ENCODE measurements at places on chromosomes 5 and 9.

DNA sequence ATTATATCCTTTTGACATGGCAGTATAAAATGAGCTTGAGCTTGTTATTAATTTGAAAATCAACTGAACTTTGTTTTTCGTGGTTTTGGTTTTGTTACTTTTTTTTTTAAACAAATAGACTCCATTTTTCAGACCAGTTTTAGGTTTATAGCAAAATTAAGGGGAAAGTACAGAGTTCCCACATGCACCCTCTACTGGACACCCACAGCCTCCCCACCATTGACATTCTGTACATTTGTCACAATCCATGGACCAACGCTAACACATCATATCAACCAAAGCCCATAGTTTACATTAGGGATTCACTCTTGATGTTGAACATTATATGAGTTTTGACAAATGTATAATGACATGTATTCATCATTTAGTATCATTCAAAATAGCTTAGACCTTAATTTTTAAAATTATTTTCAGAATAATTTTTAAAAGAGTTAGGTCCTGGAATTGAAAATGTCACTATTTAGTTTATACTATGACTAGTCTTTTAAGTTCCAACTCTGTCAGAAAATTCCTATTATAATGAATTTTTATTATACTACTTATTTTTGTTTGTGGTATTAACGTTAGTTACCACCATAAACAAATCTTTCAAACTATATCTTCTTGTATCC is 35.3 kb upstream of the JMY start:
- peak; percentile 20 for DNase-seq

DNA sequence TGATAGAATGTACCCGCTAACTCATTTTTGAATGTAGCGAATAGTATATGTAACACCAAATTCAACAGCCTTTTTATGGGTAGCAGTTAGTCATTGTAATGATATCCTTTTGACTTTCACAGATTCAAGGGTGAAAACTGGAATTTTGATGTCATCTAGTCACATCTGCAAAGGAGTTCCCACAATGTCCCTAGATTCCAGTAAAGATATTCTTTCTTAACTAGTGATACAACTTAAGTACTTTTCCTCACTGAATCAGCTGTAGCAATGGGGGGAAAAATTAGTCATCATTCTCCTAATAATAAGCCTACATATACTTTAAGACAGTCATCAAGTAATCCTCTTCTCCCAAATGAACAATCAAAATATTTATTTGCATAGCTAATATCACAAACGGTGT is 11.5 kb upstream of the SSBP2 start:
- no peak for DNase-seq

DNA sequence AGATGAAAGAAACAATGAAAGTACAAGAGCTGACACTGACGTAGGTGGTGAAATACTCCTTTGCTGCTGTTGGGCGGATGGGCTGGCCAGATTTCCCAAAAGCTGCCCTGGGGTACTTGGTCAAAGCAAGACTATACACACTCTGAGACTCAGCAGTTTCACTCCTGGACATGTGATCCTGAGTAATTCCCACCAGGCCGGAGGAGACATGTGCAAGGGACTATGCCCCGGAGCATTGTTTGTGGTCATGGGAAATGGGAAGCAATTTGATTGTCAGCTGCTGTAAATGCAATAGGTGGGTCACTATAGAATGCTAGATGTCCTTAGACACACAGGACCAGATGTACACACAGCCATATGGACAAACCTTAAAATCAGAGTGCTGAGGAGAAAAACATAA is 116.1 kb downstream of the DCP2 start:
- no peak for DNase-seq

DNA sequence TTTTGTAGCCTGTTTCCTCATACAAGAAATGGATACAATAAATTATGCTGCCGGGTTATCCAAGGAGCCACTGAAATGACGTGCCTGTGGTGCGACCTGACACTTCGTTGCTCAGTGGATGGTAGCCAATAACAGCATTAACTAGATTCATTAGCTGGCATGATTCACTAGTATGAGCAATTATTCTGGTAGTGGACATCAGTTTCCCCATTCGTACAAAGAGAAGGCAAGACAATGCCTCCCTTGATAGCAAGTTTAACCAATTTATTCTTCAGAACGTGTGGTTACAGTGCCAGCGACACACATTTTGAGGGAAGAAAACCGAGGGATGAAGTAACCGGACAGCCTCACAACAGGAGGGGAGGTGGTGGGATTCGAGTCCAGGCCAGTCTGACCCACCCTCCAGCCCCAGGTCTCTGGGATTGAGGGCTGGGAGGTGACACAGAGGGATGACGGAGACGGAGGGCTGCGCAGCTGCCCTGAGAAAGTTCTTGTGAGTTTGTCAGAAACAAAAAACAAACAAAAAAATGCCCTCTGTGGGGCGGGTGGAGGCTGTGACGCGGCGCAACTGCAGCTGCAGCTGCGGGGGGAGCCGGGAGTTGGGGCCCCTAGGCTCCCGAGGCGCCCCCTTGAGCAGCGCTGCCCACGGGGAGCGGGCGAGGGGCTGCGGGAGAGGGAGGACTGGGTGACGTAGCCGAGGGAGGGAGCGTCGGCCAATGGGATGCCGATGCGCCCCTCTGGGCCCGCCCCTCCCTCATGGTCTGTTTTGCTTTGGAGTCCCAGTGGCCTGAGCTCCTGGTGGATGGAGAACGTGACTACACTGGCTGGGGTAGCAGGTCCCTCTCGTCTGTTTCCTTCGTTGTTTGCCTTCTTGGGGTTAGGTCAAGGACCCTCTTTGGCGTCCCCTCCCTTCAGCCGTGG is 10.9 kb downstream of the LHX2 start:
- no peak for DNase-seq

GRCh38 chr5:132429463-132430440 is 60.2 kb downstream of the SLC22A5 start:
- DNase-seq: no peak

- DNase-seq: peak; percentile 64
These were observed 19.9 kb downstream of the MTX3 start for GRCh38 chr5:79971156-79971555.

- no peak for DNase-seq
These were observed 2031.8 kb upstream of the CDH6 start for GRCh38 chr5:29161399-29162291.

- DNase-seq: no peak
These were observed 7.8 kb downstream of the TOR1B start for GRCh38 chr9:129810788-129811187.

DNA sequence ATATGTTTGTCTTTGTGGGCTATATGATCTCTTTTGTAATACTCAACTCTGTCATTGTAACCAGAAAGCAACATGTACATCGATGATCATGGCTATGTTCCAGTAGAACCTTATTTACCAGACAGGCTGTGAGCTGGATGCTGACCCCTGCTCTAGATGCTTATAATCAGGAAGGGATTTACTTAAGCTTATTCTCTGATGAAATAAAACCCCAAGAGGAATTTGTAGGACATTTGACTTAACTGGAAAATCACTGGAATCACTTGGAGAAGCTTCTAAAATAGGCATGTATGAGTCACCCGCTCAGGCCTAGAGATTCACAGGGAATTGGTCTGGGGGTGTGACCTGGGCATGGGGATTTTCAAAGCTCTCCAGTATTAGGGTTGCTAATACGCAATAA is 285.8 kb upstream of the ZNF608 start:
- peak; percentile 36 for DNase-seq

- DNase-seq: no peak
These were observed 10.7 kb downstream of the IL4 start for GRCh38 chr5:132684491-132684890.

GRCh38 chr9:107735821-107736220 is 246.3 kb upstream of the KLF4 start:
- no peak for DNase-seq

DNA sequence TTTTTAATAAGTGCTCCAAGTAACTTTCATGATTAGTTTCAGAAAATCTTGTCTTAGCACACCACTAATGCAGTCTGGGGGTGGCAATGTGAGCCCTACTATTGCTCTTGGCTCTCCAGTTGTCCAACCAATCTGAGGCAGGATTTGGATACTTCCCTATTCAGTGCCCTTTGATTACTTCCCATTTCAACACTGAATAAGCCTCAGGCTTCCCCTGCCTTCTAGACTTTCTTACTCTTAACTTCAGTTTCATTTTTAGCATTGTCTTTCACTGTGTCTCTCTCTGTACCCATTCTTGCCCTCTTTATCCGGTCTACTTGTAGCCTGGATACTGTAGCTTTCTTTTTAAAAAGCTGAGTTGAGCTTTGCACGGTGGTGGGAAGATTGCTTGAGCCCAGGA is 186.1 kb downstream of the C9orf152 start:
- no peak for DNase-seq

- no peak for DNase-seq
These were observed 335.4 kb downstream of the MSX2 start for GRCh38 chr5:175059687-175060211.

DNA sequence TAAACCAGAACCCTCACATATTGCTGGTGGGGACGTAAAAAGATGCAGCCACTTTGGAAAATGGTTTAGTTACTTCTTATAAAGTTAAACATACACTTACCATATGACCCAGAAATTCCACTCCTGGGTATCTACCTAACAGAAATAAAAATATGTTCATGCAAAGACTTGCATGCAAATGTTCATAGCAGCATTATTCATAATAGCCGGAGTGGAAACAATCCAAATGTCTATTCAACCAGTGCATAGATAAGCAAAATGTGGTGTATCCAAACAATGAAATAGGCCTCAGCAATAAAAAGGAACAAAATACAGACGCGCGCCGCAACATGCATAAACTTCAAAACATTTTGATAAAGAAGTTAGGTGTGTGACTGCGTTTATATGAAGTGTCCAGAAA is 11.6 kb downstream of the EGR1 start:
- DNase-seq: no peak

GRCh38 chr5:94391996-94392395 is 226.4 kb downstream of the KIAA0825 start:
- no peak for DNase-seq

- no peak for DNase-seq
These were observed 18.5 kb downstream of the TPPP start for GRCh38 chr5:674630-675011.

- peak; percentile 71 for DNase-seq
These were observed 142.6 kb downstream of the PBX3 start for GRCh38 chr9:125889476-125890419.

GRCh38 chr5:3234566-3234965 is 361.1 kb upstream of the IRX1 start:
- no peak for DNase-seq

GRCh38 chr9:36728651-36729520 is 156.2 kb downstream of the MELK start:
- DNase-seq: peak; percentile 83

- DNase-seq: no peak
These were observed 62.3 kb downstream of the UBE2QL1 start for GRCh38 chr5:6510973-6511372.

DNA sequence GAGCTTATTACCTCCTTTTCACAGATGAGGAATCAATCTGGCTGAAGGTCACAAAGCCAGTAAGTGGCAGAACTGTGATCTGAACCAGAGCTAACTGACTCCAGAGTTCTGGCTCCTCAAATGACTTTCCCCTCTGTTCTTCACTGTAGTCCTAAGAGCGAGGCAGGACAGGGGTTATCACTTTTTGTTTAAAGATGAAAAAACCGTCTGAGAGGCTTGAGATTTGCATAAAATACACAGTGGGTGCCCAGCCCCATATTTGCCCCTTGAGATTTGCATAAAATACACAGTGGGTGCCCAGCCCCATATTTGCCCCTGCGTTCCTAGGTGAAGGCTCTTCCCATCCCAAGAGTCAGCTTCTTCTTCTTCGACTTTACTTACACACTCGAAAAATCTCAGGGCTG is 667 bp downstream of the FBXO10 start:
- peak; percentile 5 for DNase-seq

DNA sequence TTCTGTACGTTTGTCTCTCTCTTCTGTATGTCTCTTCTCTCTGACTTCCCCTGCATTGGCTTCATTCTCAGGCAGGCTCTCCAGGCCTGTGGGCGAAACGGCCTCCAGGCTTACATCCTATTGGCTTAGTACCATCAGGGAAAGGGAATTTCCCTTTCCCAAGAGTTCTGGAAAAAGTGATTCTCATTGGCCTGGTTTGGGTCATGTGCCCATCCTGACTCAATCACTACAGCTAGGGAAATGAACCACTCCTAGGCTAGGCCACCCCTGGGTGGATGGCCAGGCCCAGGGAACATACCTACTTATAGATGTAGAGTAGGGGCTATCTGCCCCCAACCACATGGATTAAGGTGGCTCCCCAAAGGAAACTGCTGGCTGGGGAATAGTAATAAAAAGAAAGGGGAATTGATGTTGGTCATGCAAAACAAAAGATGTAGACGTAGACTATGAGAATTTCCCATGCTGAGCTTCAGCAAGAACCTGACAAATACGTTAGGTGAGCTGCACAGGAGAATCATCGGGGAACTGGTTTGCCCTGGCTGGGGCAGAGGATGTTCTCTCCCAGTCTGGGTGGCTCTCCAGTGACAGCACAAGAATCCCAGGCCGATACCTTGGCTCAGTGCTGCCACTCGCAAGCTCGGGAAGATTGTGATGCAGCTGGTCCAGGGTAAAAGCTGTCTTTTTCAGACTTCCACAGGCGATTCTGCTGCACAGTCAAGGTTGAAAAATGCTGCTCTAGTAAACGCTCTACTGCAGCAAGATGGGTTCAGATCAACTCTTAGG is 3.7 kb upstream of the EGR1 start:
- peak; percentile 88 for DNase-seq

GRCh38 chr5:166363087-166363760 is 1928.2 kb upstream of the WWC1 start:
- DNase-seq: no peak

DNA sequence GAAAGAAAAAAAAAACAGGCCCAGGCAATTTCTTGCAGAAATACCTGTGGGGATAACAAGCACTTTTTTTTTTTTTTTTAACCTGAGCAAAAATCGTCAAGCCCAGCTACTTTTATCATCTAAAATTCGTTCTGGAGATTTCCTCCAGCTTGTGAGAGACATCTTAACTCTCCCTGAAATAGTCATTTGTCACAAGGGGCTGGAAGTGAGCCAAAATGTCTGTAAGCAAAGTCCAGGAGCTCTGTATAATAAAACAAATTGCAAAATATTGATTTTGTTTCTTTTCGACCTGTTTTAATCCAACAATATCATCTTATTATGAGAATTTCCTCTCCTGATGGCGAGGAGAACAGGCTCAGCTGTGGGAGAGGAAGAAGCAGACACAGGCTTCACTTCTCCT is 168.4 kb downstream of the TTLL11 start:
- DNase-seq: no peak

Measured in cardiac fibroblast (primary cell).